ENCODE measurements at places on chromosomes 1 and 21. TPM values are rescaled to one million over a fixed set of nuclear protein-coding genes. Genes with fewer than 3 reads are reported as not detected.

Gene GMEB1
- total RNA-seq: 8.2 TPM

- DNase-seq: no peak
These were observed 62.0 kb upstream of the USP25 start for GRCh38 chr21:15667819-15668218.

GRCh38 chr21:31111093-31111492 is 72.8 kb upstream of the KRTAP19-8 start:
- DNase-seq: no peak

- no peak for DNase-seq
These were observed at the start of gene SH2D5 for GRCh38 chr1:20732588-20733359. TSS of gene SH2D5 (minus strand) at chr1:20732703. CDS start at chr1:20728044, 4,659 bp downstream.

DNA sequence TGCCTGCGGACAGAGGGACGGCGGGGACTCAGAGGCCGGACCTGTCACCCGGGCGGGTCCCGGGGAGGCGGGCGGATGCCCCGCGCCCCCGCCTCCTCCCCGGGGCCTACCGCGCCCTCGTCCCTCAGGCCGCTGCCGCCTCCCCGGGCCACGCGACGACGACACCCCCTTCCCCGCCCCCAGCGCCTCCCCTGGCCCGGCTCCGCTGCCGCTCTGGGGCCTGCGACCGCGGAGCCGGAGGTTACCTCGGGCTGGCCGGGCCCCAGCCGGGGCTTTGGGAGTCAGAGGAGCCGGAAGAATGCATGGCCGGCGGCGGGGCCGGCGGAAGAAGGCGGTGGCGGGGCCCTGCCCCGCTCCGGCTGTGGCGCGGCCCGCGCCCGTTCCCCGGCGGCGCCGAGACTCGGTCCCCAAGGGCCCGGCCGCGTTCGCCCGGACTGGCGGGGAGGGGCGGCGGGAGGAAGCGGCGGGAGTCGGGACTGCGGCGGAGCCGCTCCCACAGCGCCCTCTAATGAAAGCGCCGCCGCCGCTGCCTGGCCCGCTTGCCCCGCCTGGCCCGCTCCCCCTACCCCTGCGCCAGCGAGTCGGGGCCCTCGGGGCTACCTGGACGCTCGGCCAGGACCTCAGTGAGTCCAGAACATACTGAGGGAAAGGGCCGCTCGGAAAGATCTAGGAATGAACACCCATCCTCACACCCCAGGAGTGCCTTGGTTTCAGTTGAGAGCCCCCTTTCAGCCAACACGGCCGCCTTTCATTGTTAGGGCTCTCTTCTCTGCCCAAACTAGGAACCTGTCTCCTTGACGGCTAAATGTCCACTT is at the start of gene LPGAT1:
TSS of gene LPGAT1 (minus strand) at position 436 of the 815 bp plus-strand sequence. CDS start 1,467 bp downstream, outside the sequence.
- DNase-seq: peak; percentile 95

GRCh38 chr1:18339161-18339560 is 141.6 kb upstream of the KLHDC7A start:
- DNase-seq: no peak

Gene TNFRSF18
- 0.19 TPM for total RNA-seq

GRCh38 chr1:160245434-160245833 is 16.9 kb downstream of the DCAF8 start:
- DNase-seq: no peak
